ENCODE measurements at places on chromosomes 1 and 21. TPM values are rescaled to one million over a fixed set of nuclear protein-coding genes. Genes with fewer than 3 reads are reported as not detected.

The PTGFRN gene
- polyA plus RNA-seq, result 100 TPM

The FCGR2B gene
- polyA plus RNA-seq, result 3.3 TPM

The CRABP2 gene
- polyA plus RNA-seq, result 1.3 TPM

The SPRR2G gene
- polyA plus RNA-seq, result not detected

The EPHB2 gene
- 1.2 TPM for polyA plus RNA-seq

Data from right cardiac atrium (tissue), 5 donors.